ENCODE measurements at places on chromosomes 3 and 15.

DNA sequence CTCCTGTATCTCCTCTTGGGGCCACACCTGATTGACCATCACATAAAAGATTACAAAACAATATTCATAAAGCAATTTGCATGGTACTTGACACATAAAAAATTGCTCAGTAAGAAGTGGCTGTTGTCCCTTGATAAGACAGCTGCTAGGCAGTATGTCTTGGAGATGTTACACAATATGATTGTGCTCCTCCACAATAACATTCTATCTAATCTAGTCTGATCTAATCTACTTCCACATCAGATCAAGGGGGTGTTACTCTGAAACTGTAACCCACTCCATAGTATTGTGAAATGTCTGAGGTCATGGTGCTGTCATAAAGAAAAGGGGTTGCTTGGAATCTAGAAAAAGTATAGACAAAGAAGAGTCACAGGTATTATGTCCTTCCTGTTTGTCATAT, 23.4 kb upstream of the AQP9 start:
- no peak for DNase-seq

- DNase-seq: no peak
Observed at GRCh38 chr15:28886431-28887338, 911 bp downstream of the APBA2 start.

DNA sequence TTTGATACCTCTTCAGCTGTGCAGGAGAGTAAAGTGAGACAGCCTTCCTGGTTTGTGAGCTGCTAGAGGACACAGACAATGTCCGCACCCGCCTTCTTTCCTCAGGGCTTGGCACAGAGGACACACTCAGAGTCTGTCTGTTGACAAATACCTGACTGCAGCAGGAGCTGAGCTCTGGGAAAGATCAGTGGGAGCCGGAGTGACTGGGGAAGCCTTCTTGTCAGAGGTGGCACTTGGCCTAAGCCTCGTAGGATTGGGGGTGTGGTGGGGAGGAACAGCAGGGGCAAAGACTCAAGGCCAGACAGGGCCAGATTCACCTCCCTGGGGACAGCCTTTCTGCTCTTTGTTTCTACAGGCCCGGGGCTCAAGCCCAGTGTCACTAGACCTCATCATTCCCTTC, 3.3 kb upstream of the IL17RC start:
- DNase-seq: no peak

GRCh38 chr3:3665961-3666640, 133.1 kb upstream of the LRRN1 start:
- DNase-seq: no peak

- DNase-seq: no peak
Observed at GRCh38 chr15:31173790-31174450, 72.4 kb upstream of the TRPM1 start.

DNA sequence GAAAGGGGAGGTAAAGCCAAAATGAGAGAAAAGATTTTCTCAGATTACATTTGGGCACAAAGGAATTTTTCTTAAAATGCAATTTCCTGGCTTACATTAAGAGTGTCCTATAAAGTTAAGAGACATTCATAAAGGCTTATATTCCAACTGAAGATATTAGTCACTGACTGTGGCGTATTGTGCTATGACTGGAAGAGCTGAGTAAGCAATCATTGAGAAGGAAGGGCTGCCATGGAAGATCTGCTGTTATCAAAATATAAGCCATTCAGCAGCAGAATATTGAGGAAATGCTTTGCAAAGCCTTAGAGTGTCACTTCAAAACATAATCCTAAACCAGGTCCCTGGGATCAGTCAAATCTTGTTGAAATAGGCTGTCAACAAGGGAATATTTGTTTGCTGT, 593.9 kb downstream of the TUSC7 start:
- DNase-seq: no peak

DNA sequence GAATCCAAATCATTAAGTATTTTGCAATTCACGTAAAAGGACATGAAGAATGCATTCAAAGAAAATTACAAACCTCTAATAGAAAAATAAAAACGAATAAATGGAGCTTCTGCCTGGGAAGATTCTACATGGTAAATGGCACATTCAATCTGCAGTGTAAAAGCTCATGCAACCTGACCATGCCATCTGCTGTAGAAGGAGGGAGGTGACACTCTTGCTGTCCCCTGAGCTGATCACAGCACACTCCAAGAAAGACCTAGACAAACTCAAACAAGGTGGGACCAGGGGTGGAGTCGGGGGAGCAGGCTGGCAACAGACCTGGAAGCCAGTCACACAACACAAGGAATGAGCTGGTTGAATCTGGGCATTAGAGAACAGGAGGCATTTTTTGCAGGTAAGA, 101.8 kb downstream of the BDH1 start:
- no peak for DNase-seq

DNA sequence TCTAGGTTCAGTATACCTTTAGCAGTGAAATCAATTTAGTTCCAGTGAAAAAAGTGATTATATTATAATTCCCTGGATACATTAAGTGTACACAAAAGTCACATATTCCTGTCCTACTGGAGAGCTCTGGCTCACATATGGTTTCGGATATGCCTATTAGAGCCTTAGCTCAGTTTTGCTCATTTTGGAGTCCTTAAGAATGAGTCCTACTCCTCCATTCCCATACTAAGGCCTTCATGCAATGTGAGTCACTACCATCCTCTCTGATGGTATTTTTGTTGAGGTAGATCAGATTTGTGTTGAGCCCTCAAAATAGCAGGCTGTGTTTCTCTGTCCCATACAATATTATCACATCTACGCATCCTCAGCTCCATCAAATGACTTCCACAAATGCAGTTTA, 294.2 kb upstream of the COL8A1 start:
- no peak for DNase-seq

DNA sequence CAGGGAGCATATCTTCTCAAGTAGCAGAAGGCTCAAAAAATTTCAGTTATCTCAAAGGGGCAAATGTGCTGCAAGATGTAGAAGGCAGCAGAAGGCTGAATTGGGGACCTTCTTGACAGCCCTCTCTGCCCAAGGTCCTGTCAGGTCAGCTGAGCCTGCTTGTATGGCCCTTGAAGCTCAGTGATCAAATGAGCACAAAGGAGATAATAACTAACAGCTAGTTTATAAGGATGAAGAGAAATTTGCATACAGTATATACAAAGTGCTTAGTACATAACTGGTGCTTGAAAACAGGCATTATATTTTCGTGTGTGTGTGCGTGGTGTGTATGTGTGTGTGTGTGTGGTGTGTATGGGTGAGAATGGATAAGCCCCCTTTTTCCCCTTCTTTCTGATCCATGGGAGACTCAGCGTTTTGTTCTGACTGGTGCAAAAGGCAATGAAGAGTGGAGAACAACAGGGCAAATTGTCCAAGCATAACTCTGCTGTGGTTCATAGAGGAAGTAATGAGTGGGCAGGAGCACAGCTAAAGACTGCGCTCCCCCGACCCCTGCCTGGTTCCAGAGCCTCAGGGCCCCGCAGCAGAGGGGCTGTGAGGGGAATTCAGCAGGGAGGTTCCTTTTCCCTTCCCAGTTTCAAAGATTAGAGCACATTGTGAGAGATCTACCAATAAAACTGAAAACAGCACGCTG, 356.8 kb upstream of the NR2F2 start:
- DNase-seq: no peak

DNA sequence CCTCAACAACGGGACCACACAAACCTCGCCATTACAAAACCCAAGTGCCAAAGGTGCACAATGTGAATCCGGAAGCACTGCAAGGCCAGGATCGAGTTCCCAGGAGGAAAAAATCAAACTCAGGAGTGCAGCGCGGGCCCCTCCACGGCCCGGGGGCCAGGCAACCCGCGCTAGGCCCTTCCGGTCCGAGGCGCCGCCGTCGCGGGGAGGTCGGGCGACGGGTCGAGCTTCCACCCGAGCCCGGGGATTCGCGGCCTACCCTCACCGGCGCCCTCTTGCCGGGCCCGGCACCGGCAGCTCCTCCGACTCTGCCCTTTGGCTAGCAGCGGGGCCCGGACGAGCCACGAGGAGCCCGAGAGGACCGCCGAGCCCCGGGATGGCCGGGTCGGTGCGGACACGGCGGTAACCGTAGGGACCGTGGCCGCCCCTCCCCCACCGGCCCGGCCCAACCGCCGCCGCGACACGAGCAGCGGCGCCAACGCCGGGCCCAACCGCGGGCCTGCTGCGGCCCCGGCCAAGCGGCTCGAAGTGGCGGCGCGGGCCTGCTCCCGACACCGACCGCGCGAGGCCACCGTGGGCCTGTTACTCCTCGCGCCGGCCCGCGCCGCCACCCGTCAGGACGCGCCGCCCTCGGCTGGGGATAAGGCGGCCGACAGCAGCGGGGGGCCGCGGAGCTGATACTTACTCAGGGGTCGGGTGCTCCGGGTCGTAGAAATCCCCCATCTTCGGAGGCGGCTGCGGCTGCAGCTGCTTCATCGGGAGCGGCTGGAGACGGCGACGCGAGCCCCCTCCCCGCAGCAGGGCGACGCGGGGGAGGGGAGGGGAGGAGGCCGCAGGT, 525 bp downstream of the SETD2 start:
- DNase-seq: peak; percentile 15

DNA sequence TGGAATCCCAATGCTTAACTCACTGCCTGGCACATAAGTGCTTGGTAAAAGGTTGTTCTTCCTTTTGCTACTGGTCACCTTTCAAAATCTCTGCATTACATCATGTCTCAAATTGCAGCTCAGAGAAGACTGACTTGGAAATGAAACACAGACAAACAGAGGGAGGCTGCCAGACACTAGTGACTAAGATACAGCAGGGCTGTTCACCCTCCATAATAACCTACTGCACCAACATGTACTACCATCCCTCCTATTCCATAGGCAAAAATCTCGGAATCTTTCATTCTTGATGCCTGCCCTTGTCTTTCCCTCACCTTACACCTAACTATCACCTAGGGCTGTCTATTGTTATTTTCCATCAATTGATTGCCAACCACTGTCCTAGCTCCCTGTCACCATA, 502.3 kb upstream of the ADAMTS9 start:
- no peak for DNase-seq

DNA sequence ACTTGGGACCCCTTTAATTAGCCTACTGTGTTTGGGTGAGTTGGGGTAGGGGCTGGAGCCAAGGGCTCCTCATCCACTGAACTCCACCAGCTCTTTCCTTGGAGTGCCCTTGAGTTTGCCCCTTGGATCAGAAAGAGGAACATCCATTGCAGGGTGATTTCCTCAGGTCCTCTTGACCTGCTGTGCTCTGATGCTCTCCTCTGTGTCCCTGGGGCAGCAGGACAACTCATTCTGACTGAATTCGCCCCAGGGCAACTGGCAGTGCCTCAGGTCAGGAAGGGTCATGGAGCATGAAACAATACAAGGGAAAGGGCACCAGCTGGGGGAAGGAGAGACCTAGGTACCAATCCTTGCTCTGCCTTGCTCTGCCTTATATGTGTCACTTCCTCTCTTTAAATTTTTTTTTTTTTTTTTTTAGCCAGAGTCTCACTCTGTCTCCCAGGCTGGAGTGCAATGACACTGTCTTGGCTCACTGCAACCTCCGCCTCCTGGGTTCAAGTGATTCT, 47.8 kb downstream of the BSN start:
- DNase-seq: no peak

GRCh38 chr3:66633402-66634381, 132.9 kb upstream of the LRIG1 start:
- DNase-seq: no peak

DNA sequence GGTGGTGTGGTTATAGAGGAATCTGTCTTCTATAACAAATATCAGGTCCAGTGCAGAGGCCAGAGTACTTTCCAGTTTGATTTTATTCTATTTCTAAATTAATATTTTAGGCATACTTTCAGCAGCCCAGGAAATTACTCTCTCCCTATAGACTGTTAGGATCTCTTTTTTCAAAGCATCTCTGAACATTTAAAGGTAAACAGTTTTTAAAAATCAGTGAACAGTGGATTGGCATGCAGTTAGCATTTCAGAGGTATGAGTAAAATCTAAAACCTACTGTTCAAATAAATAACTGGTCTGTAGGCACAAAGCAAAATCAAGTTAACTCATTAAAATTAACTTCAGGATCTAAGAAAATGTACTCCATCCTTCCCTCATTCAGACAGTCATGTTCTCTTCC, 3.0 kb downstream of the ZBED2 start:
- no peak for DNase-seq

- no peak for DNase-seq
Observed at GRCh38 chr15:41288464-41288863, 43.9 kb downstream of the OIP5 start.

DNA sequence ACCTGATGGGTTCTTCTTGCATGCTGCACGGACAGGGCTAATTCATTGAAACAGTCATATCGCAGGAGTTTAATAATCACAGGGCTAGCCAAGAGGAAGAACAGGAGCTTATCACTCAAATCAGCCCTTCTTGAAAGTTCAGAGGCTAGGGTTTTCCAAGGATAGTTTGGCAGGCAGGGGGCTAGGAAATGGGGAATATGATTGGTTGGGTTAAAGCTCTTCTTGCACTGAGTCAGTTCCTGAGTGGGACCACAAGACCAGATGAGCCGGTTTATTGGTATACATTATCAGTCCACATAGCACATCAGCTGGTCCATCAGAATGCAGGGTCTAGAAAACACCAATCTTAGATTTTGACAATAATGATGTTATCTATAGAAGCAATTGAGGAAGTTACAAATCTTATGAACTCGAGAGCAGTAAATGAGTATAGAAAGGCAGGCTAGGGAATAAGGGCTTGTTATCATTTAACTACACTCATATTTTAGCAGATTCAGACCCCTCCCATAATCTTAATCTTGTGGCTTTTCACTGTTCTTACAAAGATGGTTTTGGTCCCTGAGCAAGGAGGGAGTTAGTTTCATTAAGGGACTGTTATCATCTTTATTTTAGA, 58.1 kb upstream of the SLC25A36 start:
- no peak for DNase-seq

GRCh38 chr3:115785782-115786181, 162.5 kb downstream of the GAP43 start:
- DNase-seq: no peak

GRCh38 chr3:79586232-79586631, 181.6 kb downstream of the ROBO1 start:
- no peak for DNase-seq

DNA sequence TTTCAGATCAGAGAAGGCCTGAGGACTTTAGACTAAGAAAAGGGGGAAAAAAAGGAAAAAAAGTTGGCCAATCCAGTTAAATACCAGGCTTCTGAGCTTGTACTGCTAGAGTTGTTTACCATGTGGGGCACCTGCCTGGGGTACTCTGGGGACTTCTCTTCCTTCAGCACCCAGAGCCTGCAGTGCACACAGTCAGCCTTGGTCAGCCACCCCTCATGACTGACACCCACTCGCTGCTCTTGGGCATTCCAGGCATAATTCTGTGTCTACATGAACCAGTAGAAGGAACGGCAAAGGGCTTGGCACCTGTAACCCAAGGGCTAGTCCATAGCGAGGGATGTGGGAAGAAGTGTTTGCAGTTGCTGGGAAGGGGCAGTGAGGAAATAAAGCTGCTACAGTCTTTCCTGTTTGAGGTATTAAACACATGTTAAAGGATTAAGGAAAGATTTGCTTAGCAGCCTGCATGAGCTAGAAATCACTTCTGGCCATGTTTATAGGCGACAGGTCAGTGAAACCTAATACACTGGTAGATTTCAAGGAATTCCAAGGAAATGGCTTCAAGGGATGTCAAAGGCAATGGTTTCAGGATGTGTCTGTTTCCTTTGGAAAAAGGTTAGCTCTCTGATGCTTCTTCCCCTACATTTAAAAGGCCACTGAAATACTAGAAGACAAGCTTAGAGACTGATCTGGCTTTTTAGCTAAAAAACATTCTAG, 232.5 kb downstream of the CHST2 start:
- DNase-seq: no peak

All from stimulated activated CD8-positive, alpha-beta memory T cell treated with anti-CD3 and anti-CD28 coated beads, Interleukin-15, amount 100 ng/mL, for 1 hour (primary cell).